ENCODE measurements at places on chromosomes 3 and 15.

DNA sequence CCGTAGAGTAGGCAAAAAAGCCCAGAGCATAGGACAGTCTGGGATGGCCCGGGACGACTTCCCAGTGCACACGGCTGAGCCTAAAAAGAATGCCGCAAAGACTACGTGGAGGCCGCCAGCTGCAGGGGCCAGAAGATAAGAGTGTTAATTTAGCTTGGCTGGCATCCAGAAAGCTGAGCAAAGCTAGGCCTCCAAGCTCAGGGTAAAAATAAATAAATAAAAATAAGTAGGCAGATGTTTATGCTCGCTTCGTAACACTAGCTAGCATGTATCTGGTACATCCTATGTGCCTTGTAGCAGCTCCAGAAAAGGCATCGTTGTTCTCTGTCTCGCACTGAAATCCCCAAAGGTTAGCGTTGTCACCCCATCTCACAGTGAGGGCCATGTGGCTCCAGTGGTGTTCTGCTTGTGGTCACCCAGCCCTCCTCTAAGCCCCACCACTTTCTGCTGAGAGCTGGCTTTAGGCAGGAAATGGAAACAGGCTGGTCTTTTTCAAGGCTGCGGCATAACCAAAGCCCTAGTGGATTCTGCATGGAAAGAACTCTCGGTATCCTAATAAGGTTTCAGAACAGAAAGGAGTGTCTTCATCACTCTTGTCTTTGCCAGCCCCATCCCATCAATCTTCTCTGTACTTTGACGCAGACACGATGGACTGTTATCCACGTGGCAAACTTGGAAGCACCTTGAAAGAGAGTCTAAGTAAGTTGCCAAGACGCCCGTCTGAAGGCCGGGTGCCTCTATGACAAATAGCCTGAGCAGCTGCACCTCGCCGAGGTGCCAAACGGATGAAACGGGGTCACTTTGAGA lies 58.1 kb upstream of the MEF2A start:
- no peak for DNase-seq

DNA sequence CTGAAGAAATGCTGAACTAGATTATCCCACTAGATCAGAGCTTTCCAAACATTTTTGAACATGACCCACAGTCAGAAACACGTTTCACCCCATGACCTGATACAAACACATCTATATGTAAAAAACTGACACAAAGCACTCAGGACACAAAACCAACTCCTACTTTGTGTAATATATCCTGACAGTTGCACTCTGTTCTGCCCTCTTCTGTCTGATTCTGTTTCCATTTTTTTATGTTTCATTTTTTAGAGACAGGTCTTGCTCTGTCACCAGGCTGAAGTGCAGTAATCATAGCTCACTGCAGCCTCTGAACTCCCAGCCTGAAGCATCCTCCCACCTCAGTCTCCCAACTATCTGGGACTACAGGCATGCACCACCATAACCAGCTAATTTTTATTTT lies 15.8 kb upstream of the RFTN1 start:
- DNase-seq, result no peak

DNA sequence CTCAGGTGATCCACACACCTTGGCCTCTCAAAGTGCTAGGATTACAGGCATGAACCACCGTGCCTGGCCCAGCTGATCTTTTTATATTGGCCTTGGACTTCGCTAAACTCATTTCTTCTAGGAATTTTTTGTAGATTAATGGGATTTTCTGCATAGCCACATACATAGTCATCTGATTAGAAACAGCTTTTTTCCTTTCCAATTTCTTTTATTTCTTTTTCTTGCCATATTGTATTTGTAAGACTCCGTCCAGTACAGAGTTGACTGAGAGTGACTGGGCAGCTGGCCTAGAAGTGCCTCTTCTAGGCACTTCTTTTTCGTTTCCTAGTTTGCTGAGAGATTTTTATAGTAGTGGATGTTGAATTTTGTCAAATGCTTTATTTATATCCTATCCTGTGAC lies 37.4 kb downstream of the ARIH1 start:
- no peak for DNase-seq

DNA sequence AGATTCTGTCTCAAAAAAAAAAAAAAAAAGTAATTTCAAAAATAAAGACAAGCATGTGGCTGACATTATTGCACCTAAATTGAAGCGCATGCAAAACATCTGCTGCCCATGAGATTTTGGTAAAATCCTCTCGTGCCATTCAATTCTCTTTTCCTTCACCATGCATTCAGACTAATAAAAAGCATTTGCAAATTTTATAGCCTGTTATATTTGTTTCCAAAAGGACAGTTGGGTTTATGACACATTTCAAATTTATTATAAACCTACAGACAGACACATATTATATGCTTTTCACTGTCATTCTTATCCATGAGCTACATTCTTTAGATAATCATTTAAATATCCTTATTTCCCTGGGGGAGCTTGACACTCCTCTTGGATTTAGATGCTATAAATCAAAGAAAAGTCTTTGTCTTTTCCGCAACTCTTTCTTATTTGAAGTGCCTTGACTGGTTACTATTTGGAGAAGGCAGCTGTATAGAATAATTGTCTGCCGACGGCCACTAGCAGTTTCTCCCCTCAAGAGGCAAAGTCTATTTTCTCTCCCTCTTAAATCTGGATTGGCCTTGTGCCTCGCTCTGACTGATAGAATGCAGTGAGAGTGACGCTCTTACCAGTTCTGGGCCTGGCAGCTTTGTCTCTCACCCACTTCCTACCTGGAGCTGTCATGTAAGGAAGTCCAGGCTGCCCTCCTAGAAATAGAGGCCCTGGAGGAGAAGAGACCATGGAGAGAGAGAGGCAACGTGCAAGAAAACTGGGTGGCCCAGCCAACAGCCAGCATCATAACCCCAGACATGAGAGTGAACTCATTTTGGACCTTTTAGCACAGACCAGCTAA lies 6.8 kb upstream of the LRIG1 start:
- no peak for DNase-seq

DNA sequence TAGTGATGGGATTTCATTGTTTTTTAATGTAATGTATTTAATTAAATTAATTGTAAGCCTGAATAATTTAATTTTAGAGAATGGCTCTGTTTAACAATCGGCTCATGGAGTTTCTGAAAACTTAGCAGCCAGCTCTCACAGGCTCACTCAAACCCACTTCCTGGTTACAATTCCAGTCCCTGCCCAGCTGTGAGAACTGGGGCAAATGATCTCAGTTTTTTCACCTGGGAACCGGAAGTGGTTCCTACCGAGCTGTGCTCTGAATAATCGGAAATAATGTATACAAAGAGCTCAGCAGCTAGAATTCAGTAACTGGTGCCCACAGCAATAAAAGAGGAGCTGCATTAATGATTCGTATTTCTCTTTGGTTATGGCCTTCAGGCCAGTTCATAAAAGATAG lies 244.3 kb upstream of the MCTP2 start:
- DNase-seq, result no peak

GRCh38 chr3:64900156-64900555 lies 212.4 kb upstream of the ADAMTS9 start:
- no peak for DNase-seq

DNA sequence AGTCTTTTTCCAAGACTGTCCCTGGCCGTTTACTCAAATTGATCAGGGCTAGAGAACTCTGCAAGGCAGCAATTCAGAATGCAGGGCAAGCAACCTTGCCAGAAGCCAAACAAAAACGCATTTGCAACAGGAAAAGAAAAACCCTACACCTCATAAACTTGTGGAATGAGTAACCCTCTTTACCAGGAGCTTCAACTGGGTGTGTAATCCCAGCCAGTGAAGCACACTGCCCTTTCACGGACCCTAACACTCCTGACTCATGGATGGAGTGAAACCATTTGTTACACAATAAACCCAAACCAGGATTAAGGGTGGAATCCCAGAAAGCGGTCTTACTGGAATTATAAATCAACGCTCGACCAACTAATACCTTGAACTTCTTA lies 14.8 kb upstream of the LDHAL6B start:
- no peak for DNase-seq

GRCh38 chr15:89937365-89938350 lies 24.9 kb upstream of the ARPIN start:
- DNase-seq, result no peak

DNA sequence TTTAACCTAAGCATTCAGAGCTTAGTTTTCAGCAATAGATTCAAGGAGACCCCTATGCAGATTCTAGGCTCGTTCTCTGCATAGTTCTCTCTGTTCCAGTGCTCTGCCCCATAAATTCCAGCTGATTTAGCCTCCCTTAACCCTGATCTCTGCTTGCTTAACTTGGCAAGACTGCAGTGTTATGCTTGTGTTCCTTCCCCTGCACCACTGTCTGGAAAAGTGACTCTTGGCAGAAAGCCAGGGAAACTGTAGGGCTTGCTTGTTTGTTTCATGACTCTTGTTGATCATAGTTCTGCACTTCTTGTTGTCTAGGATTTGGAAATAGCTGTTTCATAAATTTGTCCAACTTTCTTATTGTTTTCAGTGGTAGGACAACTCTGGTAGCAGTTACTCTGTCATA lies 40.1 kb downstream of the ANAPC13 start:
- DNase-seq, result no peak

- peak; percentile 68 for DNase-seq
Observed at GRCh38 chr15:67542420-67543347, at the start of gene MAP2K5. TSS of gene MAP2K5 (plus strand) at chr15:67542703. CDS start at chr15:67543336, 633 bp downstream.

- no peak for DNase-seq
Observed at GRCh38 chr3:12444582-12445471, 39.5 kb upstream of the TSEN2 start.

GRCh38 chr3:157119369-157119951 lies 40.5 kb downstream of the CCNL1 start:
- no peak for DNase-seq

DNA sequence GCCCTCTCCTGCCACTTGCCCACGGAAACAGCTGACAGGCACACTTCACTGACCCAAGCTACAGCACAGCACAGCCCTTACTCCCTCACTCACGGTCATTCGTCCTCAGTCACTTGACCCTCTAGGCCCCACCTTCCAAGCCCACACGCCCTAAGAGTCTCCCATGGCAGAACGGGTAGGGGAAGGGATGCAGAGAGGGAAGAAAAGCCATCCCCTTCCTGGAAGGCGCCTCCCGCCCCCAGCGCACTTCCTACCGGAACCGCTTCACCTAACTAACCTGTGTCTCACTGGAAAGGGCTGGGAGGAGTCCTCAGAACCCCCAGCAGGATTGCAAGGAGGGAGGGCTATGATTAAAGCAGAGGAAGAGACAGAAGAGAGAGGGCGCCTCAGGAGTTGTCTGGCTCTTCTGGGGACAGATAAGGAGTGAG lies 22.9 kb downstream of the EPHB3 start:
- DNase-seq, result no peak

DNA sequence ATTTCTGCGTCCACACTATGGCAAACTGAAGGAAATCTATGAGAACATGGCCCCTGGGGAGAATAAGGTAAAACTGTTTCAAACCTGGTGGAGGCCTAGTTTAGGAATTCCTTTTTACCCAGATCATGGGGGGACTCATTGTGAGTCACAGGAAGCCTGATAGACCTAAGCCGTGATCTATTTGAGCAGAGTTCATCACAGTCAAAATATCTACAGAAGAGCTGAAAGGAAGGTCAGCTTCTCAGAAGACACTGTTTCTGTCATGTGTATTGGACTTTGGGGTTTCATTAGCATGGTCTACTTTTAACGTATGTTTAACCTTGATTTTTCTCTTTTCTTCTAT lies 1.3 kb downstream of the PSMD2 start:
- no peak for DNase-seq

DNA sequence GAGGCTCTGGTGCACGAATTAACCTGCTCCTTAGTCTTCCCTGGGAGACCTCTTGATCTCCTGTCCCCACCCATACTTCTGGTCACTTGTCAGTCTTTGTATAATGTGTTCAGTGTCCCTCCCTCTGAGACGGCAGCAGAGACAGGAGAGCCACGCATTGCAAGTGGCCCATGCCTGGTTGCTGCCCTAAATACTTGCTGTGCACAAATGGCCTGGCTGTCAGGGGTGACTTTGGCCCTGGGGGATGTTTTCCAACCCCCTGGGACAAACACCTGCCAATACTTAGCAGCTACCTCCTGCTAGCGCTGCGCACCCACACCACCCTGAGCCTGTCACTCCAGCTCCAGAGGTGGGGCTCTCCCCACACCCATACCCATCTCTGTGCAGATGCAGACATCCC lies 17.2 kb downstream of the KLF13 start:
- DNase-seq, result no peak

DNA sequence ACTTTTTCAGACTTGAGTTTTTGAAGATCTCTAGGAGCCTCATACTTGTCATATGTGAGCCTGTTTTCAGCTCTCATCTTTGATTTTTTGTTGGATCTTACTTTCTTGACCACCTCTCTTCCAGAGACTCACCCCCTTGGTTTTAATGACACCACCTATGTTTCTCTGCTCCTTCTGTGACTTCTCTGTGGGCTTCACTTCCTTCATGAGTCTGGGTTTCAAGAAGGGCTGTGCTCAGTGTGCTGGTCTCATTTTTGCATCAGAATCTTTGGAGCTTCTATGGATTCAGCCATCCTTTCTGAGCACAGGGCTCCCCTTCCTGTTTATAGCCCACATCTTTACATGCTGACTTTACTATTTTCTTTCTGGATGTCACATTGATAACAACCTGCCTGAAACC lies 17.7 kb downstream of the PPM1L start:
- no peak for DNase-seq

DNA sequence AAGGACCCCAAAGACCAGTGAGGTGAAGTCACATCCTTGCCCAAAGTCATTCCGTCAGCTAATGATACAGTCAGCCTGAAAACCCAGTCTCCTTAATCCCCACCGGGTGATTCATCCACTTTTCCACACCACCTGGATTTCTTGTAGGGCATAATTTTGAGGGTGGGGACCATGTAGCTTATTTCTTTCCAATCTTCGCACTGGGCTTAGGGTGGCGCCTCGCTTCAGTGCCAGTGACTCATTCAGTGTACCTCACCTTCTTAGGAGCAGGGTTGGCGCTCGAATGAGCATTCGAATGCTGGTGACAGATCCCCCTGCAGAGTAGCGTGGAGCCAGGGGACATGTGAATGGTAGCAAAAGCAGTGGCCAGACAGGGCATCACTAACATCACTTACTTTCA lies 24.0 kb downstream of the BMF start:
- no peak for DNase-seq

DNA sequence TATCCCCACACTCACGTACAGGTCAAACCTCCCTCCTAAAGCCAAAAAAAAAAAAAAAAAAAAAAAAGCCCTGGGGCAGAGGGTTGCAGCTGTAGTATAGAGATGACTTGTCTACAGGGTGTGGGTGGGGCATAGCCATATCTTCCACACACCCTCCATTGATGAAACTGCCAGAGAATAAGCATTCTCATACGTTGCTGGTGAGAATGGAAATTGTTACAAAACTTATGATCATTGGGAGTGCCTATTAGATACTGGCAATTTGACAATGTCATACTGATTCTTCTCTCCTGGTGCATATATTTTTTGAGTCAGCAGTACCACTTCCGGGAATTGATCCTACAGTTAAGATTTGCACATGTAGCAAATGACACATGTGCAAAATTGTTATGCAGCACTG lies 11.0 kb upstream of the CTNNB1 start:
- DNase-seq, result no peak

- DNase-seq, result no peak
Observed at GRCh38 chr3:111812701-111813100, 46.4 kb upstream of the PHLDB2 start.
